ENCODE measurements at places on chromosomes 7 and 10.

DNA sequence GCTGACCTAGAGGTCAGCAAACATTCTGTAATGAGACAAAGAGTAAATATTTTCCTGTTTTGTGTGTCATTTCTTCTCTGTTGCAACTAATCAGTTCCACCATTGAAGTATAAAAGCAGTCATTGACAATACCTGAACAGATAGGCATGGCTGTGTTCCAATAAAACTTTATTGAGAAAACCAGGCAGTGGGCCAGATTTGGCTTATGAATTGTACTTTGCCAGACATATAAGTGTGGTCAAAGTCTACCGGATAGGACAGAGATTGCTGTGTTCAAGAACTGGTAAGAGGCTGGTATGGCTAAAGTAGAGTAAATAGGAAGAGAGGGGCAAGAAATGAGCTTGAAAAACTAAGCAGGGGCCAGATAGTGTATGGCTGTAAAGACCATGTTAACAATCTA lies 38.3 kb upstream of the TAC1 start:
- no peak for DNase-seq

DNA sequence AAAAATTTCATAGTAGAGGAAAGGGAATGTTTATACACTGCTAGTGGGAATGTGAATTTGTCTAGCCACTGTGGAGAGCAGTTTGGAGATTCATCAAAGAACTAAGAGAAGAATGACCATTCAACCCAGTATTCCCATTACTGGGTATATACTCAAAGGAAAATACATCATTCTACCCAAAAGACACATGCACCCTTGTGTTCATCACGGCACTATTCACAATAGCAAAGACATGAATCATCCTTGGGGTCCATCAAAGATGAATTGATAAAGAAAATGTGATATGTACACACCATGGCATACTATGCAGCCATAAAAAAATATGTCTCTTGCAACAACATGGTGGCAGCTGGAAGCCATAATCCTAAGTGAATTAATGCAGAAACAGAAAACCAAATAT lies 825.7 kb downstream of the TNS3 start:
- no peak for DNase-seq

GRCh38 chr7:44138698-44139097 lies 2.4 kb downstream of the MYL7 start:
- no peak for DNase-seq

DNA sequence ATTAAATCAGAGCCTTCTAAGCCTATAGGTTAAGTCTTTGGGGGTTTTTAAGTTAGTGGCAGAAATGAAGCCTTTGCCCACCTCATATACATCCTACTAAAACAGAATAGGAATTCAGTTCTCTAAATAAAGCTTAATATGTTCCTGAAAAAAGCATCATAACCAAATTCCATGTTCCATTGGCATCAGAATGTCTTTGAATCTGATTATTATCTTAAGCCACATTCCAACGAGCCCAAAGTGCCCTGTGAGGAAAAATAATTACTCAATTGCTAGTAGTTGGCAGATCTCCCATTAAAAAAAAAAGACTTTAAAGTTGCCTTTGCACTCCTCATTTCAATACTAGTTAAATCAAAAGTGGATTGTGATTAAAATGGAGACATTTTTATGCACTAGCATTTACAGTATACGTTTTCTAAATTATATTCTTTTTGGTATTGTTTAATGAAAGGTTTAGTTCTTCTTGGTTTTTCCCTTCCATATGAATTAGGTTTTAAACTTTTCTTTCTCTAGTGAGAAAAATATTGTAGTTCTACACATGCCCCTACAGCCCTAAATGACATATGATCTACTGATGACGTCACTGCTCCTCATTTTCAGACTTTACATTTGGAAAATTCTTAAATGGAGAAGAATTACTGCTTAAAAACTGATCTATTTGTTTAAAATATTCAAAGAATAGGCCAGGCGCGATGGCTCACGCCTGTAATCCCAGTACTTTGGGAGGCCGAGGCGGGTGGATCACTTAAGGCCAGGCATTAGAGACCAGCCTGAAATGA lies 54.3 kb upstream of the CABCOCO1 start:
- no peak for DNase-seq

- DNase-seq, result no peak
Observed at GRCh38 chr10:107666214-107666613, 501.7 kb upstream of the SORCS1 start.

DNA sequence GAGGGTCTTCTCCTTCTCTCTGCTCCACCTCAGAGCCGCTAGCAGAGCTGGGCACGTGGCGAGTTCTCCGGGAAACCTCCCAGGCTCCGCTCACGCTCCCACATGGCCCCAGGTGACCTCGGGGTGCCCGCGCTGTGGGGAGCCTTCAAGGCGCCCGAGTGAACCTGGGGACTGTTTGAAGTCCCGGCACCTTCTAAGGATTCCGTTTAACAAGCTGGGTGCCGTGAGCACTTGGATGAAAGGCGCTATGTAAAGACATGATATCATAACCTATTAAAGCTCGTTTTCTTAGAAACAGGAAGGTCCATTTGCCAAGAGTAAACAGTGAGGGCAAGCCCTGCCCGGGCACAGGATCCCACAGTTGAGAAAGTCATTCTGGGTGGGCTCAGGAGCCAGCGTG lies 15.8 kb upstream of the MYL10 start:
- DNase-seq, result no peak

- no peak for DNase-seq
Observed at GRCh38 chr10:76766682-76767081, 870.9 kb downstream of the KCNMA1 start.

GRCh38 chr10:22466763-22467334 lies 121.6 kb downstream of the SPAG6 start:
- DNase-seq, result no peak

DNA sequence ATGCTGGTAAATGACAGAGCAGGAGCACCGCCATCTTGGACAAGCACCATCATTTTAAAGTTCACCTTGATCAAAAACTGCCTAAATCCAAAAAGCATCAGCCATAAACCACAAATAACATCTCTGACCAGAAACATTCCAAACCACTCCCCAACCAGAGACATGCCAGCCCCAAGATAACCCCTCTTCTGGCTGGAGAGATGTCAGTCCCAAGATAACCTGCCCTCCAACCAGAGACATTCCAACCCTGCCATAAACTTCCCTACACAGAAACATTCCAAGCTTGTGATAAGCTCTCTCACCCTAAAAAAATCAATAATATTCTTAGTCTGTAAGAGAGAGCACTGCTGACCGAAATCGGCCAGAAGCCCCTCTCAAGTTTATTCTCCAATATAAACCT lies 659.3 kb downstream of the XPNPEP1 start:
- DNase-seq, result no peak

DNA sequence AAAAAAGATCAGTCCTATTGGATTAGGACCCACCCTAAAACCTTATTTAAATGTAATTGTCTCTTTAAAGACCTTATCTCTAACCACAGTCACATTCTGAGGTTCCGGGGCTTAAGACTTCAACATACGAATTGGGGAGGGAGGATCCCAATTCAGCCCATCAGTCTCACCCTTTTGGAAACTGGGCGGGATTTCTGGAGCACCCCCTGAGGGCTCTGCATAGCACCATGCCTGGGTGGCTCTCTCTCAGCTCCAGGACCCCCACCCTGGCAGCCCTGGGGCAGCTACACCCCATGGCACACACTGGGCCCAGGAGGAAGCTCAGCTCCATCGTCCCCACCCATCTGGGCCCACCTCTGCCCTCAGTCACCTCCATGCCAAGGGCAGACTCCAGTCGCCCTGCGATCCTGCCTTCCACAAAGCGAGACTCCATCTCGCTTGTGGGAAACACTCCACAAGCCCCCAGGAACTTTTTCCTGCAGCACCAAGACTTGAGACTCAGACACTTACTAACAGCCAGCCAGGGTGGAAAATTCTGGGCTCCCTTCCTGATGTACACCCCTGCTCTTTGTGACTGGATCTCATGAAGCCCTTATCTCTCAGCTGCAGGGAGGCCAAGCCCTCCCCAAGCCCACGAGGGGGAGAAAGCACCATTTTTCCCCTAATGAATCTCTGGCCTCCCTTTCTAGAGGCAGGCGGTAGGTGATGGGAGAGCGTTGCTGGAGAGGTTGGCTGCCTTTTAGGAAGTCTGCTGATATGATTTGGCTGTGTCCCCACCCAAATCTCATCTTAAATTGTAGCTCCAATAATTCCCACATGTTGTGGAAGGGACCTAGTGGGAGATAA lies 90.8 kb upstream of the KDM7A start:
- DNase-seq, result no peak

GRCh38 chr10:24381235-24382010 lies 172.5 kb downstream of the KIAA1217 start:
- no peak for DNase-seq

DNA sequence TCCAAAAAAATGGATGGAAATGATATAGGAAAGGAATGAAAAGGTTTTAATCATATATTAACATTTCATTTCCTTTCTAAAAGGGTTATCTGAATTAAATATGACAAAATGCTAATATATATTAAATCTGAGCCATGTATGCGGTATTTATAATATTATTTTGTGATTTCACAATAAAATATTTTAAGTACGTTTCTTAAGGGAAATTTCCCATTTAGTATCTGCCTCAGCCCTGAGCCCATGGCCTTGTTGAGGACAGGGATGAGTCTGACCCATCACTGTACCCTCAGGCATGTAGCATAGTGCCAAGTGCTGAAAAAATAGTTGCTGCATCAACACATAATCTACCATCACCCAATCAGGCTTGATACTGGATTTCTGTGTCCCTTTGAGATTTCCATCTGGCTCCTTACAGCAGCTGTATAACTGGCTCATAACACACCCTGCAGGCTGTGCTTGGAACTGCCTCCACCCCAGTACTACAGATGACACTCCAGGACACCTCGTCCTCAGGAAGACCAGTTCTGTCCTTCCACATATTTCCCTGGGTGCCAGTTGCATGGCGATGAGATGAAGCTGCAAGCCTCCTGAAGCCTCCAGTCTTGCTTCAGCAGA lies 59.4 kb upstream of the ASAH2 start:
- DNase-seq, result no peak

DNA sequence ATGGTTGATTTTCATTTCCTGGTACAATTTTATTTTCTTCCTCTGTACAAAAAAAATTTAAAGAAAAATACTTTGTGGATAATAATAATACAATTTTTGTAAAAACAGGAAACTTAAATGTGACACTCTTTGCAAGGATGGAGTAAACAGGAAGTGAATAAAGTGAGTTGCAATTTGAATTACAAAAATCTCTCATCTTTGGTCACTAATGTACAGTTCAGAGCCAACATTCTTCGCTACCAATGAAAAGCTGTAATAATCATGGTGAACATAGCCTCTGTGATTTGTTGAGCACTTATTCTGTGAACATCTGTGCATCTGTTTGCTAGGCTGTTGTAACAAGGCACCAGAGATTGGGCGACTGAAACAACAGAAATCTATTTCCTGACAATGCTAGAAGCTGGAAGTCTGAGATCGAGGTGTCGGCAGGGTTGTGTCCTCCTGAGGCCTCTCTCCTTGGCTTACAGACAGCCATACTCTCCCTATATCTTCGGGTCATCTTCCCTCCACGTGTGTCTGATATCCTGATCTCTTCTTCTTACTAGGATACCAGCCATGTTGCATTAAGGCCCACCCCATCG lies 295.3 kb upstream of the KLF6 start:
- no peak for DNase-seq

DNA sequence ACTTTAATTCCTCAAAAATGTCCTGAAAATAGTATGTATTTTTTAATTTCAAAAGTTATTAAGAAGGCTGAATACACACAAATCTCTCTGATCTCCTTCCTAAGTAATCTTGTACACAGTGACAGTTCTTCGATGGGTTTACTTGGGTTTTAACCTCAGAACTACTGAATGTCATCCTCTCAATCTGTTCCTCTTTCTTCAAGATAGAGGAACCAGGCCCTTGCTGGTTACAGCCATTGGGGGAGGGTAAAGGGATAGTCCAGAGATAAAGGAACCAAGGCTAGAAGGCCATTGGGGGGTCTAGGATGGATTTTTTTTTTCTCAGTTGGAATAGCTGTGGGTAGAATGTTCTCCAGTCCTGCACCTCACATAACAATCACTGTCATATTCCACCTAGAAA lies 224.9 kb downstream of the SKIDA1 start:
- no peak for DNase-seq

- DNase-seq, result no peak
Observed at GRCh38 chr7:85619236-85619635, 432.4 kb upstream of the SEMA3D start.

- DNase-seq, result no peak
Observed at GRCh38 chr10:109987452-109988211, 20.2 kb upstream of the ADD3 start.
